ENCODE measurements at places on chromosomes 7 and 10.

DNA sequence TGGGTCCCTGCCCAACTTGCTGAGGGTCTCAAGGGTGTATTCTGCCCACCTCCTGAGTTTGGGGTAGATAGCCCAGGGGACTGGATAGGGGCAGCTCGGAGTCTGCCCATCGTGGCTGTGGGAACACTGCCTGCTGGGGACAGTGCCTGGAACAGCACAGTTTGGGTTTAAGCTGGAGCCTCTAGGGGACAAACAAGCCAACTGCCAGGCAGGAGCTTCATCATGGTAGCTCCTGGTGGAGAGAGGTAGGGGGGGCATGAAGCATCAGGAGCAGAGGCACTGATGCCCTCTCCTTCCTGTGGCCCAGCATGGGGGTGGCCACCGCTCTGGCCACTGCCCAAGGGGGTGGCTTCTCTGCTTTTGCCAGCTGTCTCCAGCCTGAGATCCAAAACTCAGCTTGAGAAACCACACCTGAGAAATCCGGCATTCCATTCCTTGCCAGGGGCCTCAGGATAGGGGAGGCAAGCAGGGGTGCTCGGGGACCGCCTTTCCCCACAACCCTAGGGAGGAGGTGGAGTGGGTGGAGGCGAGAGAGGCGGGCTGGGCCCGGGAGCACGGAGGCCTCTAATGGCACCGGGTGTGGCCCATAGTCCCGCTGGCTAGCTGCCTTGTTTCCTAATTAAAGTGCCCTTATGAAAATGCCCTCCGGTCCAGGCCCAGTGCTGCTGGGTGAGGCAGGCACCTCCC, 47.6 kb downstream of the UNC5B start:
- no peak for DNase-seq

DNA sequence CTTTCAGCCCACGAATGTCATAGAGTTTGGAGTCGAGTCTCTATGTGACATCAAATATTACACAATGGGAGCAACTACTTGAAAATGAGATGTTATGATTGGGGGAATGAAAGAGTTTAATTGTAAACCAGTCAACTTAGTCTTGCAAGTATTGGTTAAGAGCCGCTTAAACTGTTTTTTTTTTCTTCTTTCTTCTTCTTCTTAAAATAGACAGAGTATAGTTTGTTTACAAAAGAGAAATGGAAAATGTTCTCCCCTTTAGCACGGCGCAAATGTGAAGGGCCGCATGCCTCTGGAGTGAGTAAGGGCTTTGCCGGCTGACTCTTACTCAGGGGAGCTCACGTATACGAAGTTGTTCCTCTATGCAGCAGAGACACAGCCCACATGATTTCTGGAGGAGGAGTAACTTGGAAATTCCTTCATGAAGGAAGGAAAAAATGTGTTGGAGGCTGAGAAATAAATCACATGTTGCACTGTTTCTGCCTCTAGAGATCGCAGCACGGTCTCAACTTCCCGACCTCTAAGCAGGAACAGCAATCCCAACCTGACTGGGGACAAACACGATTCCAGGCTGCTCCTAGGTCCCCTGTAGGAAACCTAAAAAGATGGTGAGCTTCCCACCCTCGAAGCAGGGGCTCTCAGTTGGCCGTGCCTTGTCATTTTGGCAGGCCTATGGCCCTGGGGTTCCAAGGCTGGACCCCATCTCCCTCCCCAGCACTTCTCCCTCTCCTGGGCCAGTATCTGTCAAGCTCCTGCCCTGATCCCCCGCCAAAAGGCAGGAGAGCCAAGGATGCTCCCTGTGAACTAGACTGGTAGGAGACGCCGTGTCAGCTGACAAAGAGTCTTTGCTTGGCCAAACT, 44.8 kb downstream of the MYOF start:
- DNase-seq = no peak

DNA sequence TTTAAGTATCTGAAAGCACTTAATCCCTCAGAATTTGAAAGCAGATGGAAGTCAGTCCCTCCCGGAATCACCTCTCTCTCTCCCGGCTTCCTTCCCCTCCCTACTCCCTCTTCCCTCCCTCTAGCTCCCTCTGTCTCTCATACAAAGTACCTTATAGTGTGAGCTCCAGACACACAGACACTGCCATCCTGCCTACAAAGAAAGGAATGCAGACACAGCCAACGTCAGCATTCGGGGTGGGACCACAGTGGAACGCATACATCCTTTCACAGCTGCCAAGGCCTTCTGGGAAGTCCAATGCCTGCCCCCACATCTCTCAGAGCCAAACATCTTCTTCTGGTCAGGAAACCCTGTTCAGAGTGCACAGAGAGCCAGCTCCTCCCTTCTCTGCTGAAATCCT, 9.3 kb downstream of the NOD1 start:
- no peak for DNase-seq

DNA sequence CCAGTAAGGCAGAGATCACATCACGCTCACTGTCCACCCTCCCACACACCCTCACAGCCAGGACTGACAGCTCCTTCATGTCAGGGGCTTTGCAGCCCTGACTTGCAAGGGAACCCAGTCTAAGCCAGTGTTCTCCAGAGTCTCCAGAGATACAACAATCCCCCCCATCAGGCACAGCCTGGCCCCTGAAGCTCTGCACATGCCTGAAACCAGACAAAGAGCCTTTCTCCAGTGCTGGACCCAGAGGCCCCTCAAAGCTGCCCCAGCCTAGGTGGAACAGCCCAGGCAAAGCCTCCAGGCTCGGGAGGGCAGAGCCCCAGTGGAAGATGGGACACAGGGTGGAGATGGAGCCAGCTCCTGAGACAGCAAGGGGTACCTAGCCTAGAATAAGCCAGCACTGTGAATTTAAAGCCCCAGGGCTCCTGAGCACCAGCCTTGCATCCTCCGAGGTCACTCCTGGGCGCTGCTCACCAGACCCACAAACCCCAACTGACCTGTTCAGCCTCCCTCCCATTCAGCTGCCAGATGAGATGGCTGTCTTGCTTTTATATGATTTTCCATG, 50.2 kb downstream of the GRID1 start:
- no peak for DNase-seq

GRCh38 chr7:102424787-102425218, 8.6 kb upstream of the ORAI2 start:
- DNase-seq = no peak

DNA sequence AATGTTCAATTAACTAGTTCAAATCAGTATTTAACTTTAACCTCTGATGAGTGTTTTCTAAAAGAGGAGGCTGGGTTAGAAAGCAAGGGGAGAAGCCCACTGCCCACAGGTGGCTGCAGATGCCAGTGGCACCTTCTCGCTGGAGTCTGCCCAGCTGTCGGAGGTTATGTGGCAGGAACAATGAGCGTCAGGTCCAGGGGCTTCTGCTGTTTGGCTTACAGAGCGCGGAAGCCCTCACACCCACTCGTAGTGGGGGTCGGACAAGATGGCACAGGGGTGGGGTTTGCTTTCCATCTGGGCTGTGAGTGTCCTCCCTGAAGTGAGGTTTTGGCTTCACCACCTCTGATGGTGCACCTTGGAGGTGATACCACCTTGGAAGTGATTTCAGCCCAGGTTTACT, 8.5 kb downstream of the DYNC2I1 start:
- no peak for DNase-seq

- DNase-seq = no peak
These were observed 255.0 kb upstream of the SEMA3C start for GRCh38 chr7:81173766-81174281.

GRCh38 chr10:17217631-17218232, 10.3 kb upstream of the VIM start:
- no peak for DNase-seq

DNA sequence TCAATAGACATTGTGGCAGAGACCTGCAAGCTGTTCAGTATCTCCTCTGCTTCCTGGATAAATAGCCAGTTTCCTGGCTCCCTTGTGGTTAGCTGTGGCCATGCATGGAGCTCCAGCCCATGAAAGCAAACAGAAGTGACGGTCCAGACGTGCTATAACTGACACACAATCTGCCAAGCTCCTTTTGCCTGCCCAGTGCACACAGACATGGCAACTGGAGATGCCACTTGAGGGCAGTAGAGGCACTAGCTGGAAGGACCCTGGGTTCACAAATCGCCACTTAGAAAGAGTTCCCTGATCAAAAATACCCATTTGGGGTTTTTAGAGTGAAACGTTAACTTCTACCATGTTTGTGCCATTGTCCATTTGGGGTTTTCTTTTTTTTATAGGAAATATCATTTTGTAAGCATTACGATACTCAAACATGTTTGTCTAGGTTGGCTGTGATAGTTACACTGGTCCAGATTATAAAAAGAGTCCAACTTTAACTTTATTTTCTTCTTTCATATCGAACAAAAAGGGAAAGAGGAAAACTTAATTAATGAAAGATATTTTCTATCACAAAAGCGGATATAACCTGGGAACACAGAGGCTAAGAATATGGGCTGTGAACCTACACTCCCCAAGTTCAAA, 31.3 kb downstream of the KIN start:
- DNase-seq = no peak

DNA sequence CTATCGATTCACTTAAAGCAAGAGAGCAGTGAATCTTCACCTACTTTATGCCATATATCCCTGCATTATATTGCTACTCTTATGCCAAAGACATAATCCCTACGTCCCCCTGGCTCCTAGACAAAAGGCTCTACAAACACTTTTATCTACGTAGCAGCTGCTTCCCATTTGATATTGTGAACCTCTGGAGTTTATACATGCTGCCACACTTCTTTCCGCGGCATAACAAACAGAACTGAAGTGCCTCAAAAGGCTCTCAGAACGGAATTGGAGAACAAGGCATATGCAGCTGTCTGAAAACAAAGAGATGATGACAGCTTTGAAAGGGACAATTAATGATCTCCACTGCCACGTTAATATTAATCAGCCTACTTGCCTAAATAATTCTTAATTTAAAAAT, 985.6 kb upstream of the LRRN3 start:
- DNase-seq = no peak

- DNase-seq = no peak
These were observed 68.1 kb downstream of the TNS3 start for GRCh38 chr7:47513741-47514241.

- DNase-seq = peak; percentile 6
These were observed 164.4 kb upstream of the PPP2R2D start for GRCh38 chr10:131736321-131736980.

DNA sequence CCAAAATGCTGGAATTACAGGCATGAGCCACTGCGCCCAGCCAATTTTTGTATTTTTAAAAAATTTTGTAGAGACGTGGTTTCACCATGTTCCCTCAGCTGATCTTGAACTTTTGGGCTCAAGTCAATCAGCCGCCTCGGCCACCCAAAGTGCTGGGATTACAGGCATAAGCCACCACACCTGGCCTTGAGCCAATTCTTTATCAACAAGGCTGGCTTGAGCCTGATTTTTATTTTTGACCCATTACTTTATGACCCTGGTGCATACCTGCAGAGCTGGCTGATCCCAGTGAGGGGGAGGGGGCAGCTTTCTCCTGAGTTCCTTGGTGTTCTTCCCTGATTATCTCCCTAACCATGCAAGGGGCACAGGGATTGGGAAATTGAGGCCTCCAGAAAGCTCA, 15.8 kb upstream of the CPA1 start:
- DNase-seq = no peak

GRCh38 chr7:117323851-117324711, 1.2 kb upstream of the WNT2 start:
- DNase-seq = no peak

- DNase-seq = no peak
These were observed 8.0 kb downstream of the RSU1 start for GRCh38 chr10:16809074-16809718.

DNA sequence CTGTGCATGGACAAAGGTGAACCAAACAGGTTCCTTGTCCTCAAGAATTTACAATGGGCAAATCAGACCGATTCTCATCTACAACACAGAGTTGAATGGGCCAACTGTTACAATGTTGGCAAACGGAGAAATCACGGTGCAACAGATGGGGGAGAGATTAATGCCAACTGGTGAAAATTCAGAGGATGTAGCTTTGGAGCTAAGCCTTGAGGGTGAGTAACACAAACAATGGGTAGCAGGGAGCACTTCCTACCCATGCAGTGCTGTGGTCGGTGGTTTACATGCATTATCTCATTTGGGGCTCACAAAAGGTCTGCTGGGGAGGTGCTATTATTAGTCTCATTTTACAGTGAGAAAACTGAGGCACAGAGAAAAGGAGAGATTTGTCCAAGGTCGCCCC, 902 bp upstream of the NFE2L3 start:
- DNase-seq = no peak

DNA sequence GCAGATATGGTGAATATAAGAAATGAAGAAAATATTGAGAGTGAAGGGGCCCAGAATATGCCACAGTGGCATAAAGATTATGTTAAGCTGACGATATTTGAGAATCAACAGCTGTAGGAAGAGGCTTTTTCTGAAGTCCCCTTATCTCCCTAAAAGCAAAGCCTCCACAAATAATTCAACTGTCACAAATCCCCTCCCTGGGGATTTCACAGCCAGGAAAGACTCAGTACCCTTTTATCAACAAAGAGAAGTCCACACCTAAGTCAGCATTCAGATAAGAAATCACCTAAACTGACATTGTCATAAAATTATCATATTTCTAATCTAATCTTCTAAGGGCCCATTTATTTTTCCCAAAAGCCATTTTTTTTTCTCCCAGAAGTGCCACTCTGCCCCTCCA, 284.9 kb upstream of the VWC2 start:
- no peak for DNase-seq

GRCh38 chr10:98115031-98115787, 19.2 kb upstream of the R3HCC1L start:
- DNase-seq = no peak

DNA sequence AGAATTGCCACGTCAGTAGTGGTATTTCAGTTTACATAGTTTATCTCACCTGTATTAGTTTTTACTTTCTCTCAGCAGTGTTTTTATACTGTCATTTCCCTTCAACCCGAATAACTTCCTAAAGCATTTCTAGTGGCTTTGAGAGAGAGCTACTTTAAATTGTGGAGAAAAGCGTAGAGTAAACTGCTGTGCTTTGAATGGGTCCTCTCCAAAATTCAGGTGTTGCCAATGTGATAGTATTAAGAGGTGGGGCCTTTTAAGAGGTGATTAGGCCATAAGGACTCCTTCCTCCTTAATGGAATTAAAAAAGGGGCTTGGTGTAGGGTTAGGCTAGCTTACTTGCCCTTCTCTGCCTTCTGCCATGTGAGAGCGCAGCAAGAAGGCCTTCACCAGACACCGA, 98.4 kb downstream of the LCOR start:
- no peak for DNase-seq

GRCh38 chr10:121245754-121246153, 352.5 kb downstream of the FGFR2 start:
- DNase-seq = no peak

- peak; percentile 4 for DNase-seq
These were observed 74.9 kb downstream of the CARD11 start for GRCh38 chr7:2968616-2969397.

Data from central memory CD8-positive, alpha-beta T cell (primary cell).